ENCODE measurements at places on chromosomes 4 and X.

GRCh38 chr4:144578681-144579080 lies 67.3 kb upstream of the HHIP start:
- no peak for DNase-seq

DNA sequence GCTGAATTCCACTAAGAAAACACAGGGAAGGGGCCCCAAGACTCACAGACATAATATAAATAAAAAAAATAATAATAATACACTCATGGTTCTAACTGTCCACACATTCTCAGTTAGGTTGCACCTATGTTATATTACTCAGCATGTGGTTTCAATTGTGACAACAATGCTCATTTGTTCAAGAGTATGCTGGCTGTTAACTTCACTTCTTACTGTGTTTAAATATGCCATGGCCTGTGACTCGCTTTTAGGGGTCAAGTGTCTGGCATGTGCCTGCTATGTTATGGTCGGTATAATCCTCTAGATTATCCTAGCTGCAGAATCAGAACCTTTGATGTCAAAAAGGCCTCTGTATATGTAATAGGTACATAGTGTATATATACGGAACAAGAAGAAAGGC lies 324.8 kb upstream of the INTU start:
- DNase-seq: no peak

DNA sequence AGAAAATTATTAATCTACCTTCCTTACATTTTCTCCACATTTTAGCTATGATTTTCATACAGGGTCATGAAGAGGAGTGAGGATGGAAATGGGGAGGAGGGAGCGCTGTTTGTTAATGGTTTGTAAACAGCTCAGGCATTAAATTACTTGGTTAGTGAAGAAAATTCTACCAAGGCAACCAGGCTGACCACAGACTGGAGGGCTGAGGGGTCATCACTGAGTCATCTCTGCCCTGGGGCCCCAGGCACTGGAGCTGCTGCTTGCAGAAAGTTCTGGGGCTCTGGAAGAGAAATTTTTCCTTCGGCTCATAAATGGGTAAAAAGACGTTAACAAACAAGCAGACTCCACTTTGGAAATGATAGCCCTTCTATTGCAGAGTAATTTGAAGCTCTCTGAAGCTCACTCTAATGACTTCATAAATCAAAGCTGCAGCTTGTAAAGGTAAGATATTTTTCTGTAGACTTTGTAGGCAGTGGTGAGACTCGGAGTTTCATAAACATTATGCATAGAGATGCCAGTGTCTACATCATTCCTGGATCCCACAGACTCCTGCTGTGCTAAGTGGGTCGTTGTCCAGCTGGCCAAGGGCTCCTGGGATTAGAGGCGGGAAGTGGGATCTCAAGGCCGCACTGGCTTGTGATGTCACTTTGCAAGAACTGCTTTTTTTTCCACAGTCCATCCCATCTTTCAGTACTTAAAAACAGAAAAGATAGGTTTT lies 159.6 kb downstream of the PTTG2 start:
- DNase-seq: no peak

GRCh38 chrX:118685393-118685792 lies 42.0 kb upstream of the IL13RA1 start:
- DNase-seq: no peak

- no peak for DNase-seq
These were observed 155.9 kb downstream of the STIM2 start for GRCh38 chr4:27016551-27016950.

DNA sequence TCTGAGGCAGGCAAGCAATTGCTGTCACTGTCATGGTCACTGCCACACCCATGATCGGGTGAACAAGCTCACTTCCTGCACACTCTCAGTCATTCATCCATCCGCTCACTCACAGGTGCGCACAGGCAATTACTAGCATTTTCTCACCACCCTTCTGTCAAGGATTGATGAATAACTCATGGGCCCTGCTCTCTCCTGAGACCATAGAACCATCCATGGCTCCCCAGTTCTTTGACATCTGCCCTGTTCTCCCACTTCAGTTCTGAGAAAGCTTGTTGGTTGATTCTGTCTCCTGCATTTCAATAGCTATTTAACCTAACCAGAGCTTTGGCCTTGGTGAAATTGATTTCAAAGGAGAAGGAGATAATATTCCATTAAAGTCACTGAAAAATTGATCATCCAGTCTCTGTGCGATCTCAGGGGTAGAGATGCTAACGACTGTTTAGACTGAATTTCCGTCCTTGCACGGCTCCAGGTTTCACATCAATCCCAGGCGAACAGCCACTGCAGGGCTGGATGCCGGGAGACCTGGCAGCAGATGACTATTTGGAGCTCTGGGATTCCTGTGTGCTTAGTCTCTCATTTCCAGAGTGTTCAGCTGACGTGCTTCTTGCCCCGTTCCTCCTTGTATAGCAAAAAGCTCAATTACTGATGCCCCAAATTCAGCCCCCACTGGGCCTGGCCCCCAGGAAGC lies 36.9 kb upstream of the ADRA2C start:
- DNase-seq: no peak

DNA sequence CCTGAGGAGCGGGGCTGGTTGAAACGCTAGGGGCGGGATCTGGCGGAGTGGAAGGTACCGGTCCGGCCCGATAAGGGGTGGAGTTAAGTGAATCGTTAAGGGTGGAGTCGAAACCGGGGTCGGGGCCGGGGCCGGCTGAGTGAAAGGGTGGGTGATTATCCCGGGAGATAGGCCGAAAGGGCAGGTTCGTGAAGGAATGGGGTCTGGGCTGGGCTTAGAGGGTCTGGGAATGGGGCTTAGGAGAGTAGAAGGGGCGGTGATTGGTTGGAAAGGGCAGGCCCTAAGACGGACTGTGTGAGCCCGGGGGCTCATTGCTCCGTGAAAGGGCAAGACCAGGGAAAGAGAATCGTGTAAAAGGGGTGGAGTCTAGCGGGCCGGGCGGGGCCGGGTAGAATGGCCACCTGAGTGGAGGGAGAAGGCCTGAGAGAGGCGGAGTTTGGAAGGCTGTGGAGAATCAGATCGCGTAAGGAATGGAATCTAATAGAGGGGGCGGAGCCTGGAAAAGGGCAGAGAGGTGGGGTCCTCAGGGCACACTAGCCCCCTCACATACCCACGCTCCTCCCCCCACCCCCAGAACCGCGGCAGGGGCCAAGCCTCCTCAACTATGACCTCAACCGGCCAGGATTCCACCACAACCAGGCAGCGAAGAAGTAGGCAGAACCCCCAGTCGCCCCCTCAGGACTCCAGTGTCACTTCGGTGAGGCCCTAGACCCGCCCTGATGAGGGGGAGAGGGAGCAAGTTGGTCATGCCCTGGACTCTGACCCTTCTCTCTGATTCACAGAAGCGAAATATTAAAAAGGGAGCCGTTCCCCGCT lies 430 bp downstream of the HDAC6 start:
- peak; percentile 45 for DNase-seq

GRCh38 chr4:98602270-98602669 lies 56.1 kb downstream of the TSPAN5 start:
- DNase-seq: no peak

GRCh38 chrX:37697169-37697760 lies 11.7 kb downstream of the XK start:
- no peak for DNase-seq

All from effector CD8-positive, alpha-beta T cell (primary cell).